ENCODE measurements at places on chromosomes 13 and 19. TPM values are rescaled to one million over a fixed set of nuclear protein-coding genes. Genes with fewer than 3 reads are reported as not detected.

- H3K4me1 ChIP-seq, result peaks cover 5% of the 10 kb centered on the region
- no peak for DNase-seq
- no peak overlapping the region for H3K4me3 ChIP-seq
- H3K27me3 ChIP-seq, result no peaks in the 10 kb centered on the region
- H3K36me3 ChIP-seq, result no peaks in the 10 kb centered on the region
- H3K27ac ChIP-seq, result no peak overlapping the region
Measured at GRCh38 chr19:38642176-38642575, 5.3 kb upstream of the ACTN4 start.

DNA sequence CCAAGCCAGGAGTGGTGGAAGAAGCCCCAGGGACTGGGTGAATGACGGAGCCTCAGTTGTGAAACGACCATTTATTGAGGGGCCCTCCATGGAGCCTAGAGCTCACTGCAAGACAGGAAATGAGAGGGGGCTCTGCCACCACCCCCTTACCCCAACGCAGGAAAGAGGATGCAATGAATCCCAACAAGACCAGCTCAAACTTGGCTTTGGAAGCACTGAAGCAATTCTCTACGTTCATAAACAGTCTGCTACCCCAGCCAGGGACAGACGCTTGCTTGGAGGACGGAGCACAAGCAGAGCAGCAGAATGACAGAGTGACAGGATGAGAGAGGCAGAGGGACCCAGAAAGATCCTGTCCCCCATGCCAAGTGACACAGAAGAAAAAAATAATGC, 1.0 kb downstream of the PRKACA start:
- H3K27me3 ChIP-seq, result no peaks in the 10 kb centered on the region
- no peak for DNase-seq
- no peak overlapping the region for H3K27ac ChIP-seq
- H3K4me1 ChIP-seq, result peaks cover 61% of the 10 kb centered on the region
- no peak overlapping the region for H3K4me3 ChIP-seq

ZNF625 gene
- total RNA-seq, result 2.3 TPM

DNA sequence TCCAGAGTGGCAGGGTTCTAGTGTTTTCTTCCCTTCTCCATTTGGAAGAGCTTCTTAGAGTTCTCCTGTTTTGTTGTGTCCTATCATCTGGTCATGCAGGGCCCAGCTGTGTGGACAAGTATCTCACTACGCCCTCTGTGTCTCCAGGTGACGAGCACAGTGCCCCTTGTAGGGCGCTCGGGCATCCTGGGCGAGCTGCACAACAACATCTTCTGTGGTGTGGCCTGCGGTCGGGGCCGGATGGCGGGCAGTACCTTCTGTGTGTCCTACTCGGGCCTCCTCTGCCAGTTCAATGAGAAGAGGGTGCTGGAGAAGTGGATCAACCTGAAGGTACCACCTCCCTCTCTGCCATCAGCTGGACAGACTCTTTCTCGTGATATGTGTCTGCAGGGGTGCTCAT, 13.0 kb downstream of the WDR62 start:
- no peak for DNase-seq
- no peak overlapping the region for H3K4me3 ChIP-seq
- H3K36me3 ChIP-seq, result no peaks in the 10 kb centered on the region
- no peaks in the 10 kb centered on the region for H3K27me3 ChIP-seq
- no peak overlapping the region for H3K27ac ChIP-seq

PRR22 gene
- total RNA-seq, result 2.3 TPM

DNA sequence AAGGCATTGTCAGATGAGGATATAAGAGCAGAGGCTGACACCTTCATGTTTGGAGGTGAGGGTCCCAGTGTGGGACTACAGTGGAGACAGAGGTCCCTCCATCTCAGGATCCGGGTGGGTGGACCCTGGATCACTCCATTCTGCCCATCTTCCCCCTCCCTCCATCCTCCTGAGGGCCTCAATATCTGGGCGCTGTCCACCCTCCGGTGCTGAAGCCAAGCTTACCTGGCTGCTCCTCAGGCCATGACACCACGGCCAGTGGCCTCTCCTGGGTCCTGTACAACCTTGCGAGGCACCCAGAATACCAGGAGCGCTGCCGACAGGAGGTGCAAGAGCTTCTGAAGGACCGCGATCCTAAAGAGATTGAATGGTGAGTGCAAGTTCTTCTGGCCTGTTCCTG, 11.9 kb downstream of the CYP4F12 start:
- H3K27me3 ChIP-seq, result no peaks in the 10 kb centered on the region
- no peak overlapping the region for H3K27ac ChIP-seq
- no peak for DNase-seq

GRCh38 chr13:95480791-95481780, 71.4 kb upstream of the CLDN10 start:
- H3K4me3 ChIP-seq, result no peak overlapping the region

DNA sequence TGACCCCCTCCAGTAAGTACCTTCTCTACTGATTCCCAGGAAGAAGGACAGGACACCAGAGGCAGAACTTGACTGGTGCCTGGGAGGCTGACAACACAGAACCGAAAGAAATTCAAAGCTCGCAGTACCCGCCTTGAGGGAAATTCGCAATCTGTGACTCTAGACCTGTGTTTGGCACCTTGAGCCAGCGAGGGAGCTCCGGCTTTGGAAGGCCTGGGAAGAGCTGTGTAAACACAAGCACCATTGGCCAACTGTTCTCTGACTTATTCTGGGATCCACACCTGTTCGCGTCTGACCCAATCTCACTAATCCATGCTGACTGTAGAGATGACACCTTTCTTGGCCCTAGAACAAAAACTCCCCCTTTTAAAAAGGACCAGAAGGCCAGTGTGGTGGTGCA, 50.7 kb downstream of the CEBPG start:
- H3K27ac ChIP-seq, result no peak overlapping the region
- H3K4me1 ChIP-seq, result no peaks in the 10 kb centered on the region
- no peaks in the 10 kb centered on the region for H3K36me3 ChIP-seq

DNASE2 gene
- 28.3 TPM for total RNA-seq

DNA sequence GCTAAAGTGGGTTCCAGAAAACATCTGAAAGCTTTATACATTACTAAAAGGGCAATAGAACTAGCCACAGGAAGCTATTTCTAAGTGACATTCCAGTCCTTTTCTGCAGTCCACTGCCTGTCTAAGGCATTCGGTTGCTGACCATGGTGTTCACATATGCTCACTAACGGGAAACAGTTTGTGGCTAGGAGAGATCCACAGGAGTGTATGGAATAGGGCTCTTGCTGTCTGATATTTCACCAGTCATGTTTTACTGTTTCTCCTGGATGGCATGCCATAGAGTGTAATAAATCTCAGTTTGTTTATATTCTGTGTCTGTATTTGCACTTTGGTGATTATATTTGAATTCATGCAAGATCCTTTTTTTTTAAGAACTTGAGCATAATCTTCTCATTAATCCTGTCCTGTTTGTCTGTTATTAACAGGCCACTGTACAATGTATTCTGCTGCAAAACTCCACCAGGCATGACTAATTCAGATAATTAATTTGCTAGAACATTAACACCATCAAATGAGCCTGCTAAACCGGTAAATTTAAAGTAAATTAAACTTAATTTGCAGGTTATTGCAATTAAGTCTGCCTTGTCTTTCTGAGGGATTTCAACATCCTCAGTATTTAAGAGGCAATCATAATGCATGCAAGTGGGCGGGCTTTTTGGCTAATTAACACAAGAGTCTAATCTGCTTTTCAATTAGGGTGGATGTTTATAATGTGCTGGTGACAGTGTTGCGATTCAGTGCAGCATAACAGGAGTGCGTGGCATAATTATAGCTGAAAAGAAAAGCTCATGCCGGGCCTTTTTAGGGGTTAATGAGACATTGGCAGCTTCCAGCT, 201.3 kb downstream of the POU4F1 start:
- H3K4me3 ChIP-seq, result no peak overlapping the region
- H3K4me1 ChIP-seq, result no peaks in the 10 kb centered on the region
- H3K27me3 ChIP-seq, result no peaks in the 10 kb centered on the region
- no peak for DNase-seq
- no peak overlapping the region for H3K27ac ChIP-seq
- no peaks in the 10 kb centered on the region for H3K36me3 ChIP-seq

UQCRFS1 gene
- total RNA-seq, result 12.5 TPM

GRCh38 chr19:36093687-36094086, 17.3 kb upstream of the OVOL3 start:
- no peak overlapping the region for H3K27ac ChIP-seq
- H3K36me3 ChIP-seq, result no peaks in the 10 kb centered on the region
- H3K4me3 ChIP-seq, result no peak overlapping the region
- no peaks in the 10 kb centered on the region for H3K27me3 ChIP-seq
- H3K4me1 ChIP-seq, result no peaks in the 10 kb centered on the region

ZNF677 gene
- 3.4 TPM for total RNA-seq

GRCh38 chr13:112643759-112644459, 45.9 kb upstream of the ATP11A start:
- DNase-seq, result peak; percentile 92
- H3K27ac ChIP-seq, result peak overlapping the region; percentile 39
- no peaks in the 10 kb centered on the region for H3K36me3 ChIP-seq
- no peak overlapping the region for H3K4me3 ChIP-seq
- no peaks in the 10 kb centered on the region for H3K27me3 ChIP-seq

SLC5A5 gene
- total RNA-seq, result not detected

DNA sequence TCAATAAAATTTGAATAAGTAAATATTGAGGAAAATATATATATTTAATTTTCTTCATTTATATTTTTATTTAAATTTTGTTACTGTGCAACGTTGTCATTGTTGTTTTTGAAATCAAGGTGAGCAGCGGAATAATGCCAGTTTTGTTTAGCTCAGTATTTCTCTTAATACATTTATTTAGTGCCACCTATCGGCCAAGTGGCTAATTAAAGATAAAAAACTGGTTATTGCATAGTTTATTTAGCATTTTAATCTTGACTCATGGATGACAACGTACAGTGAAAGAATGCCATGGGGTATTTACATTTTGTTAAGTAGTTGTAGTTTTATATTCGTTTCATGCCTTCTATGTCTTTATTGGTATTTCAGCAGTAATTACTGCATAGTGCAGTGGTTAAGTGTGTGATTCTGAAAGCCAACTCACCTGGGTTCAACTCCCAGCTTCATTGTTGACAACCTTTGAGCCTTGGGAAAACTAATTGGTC, 265.9 kb downstream of the MYO16 start:
- no peak overlapping the region for H3K4me3 ChIP-seq
- no peak overlapping the region for H3K27ac ChIP-seq
- H3K4me1 ChIP-seq, result no peaks in the 10 kb centered on the region

DNA sequence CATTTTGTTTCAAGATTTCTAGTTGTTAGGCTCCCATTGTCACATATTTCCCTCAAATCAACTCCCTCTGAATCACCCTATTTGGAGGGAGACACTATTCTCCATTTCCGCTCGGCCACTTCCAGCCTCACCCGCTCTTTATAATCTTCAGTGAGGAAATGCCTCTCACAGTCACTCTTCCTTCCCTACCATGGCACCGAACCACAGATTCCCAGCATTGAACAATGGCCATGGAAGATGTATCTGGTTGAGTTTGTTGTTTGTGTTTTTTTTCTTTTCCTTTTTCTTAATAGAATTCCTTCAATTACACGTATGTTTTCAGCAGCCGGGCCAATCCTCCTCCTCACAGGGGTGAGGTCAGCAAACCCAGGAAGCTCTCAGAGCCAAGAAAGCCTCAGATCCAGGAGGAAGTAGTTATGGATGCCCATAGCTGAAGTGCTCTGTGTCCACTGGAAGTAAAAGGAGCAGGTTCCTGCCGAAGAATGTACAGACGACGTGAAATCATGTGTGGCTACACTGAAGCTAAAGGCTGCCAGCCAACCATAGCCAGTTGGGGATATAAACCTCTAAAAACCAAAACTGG, 472.1 kb downstream of the FOXO1 start:
- no peak for DNase-seq
- peaks cover 24% of the 10 kb centered on the region for H3K4me1 ChIP-seq
- H3K27ac ChIP-seq, result no peak overlapping the region
- H3K27me3 ChIP-seq, result no peaks in the 10 kb centered on the region

DNA sequence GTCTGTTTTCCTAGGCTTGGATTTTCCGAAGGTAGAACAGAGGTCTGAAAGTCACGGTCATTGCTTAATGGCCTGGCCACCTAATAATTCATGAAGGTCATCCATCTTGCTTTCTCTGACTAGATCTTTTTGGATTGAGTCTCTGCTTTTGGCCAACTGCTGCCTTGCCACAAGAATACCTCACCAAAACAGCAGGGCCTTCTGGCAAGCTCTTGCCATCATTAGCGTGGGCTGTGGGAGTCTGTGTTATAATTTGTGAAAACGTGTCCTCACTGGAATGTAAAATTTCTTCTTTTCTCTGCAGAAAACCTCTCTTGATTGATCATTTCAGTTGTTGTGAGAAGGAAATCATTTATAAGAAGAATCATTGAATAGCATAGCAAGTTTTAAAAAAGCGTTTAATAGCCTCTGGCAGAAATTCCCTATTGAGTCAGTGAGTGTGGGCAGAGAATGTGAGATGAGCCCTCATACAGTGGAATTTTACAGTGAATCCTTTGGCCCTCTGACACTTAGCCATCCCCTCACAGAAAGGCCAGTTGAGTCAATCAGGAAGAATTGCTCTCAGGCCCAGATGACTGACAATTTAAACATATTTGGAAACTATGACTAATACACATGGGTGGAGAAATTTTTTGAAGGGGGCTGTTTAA, 43.2 kb upstream of the ERICH6B start:
- DNase-seq, result no peak
- no peak overlapping the region for H3K27ac ChIP-seq
- H3K36me3 ChIP-seq, result no peaks in the 10 kb centered on the region
- H3K27me3 ChIP-seq, result no peaks in the 10 kb centered on the region

DKKL1 gene
- not detected for total RNA-seq

DNA sequence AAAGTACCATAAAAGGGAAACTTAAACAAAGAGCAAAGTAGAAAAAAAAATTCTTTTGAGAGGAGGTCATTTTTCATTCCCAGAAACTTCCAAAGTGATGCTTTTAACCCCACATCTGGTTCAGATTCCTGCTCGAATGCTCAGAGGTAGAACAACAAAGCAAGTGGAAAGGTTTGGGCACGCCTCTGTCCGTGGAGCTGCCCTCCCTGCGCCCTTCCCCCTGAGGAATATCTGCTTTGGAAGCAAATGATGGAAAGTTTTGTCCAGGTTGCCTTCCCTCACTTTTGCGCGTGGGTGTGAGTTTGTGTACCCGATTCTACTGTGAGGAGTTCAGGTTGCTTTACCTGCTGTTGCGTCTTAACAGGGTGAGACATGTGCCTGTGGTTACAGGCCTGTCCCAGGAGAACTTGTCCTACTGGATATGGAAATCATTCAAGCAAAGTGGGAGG, 110.2 kb downstream of the KLF5 start:
- no peaks in the 10 kb centered on the region for H3K4me1 ChIP-seq
- no peaks in the 10 kb centered on the region for H3K27me3 ChIP-seq
- H3K27ac ChIP-seq, result no peak overlapping the region

- DNase-seq, result no peak
- H3K27me3 ChIP-seq, result no peaks in the 10 kb centered on the region
- peaks cover 18% of the 10 kb centered on the region for H3K4me1 ChIP-seq
- no peak overlapping the region for H3K4me3 ChIP-seq
Measured at GRCh38 chr19:51096473-51097165, 11.6 kb downstream of the CTU1 start.

GRCh38 chr19:9881720-9882119, 46.6 kb downstream of the PIN1 start:
- H3K4me1 ChIP-seq, result no peaks in the 10 kb centered on the region
- H3K36me3 ChIP-seq, result no peaks in the 10 kb centered on the region
- H3K27me3 ChIP-seq, result no peaks in the 10 kb centered on the region
- H3K27ac ChIP-seq, result no peak overlapping the region
- no peak overlapping the region for H3K4me3 ChIP-seq
